ENCODE measurements at places on chromosomes 4 and X. TPM values are rescaled to one million over a fixed set of nuclear protein-coding genes. Genes with fewer than 3 reads are reported as not detected.

DNA sequence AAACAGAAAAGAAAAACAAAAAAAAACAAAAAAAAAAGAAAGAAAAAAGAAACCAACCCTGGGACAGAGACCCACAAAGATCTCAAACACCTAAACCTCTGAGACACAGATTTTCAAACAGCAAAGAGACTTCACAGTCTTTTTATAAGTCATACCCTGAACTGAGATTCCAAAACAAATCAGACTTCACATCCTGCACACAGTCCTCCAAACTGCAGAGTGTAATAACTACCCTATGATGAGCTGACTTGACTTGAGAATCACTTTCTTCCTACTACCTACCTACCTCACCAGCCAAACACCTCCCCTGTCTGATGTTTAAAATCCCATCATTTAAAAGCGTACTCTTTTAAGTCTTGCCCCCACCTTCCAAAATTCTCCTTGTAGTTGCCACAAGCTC is 25.2 kb upstream of the GLOD5 start:
- H3K27ac ChIP-seq, result peak overlapping the region; percentile 29
- H3K4me3 ChIP-seq, result no peak overlapping the region
- H3K36me3 ChIP-seq, result no peaks in the 10 kb centered on the region
- DNase-seq, result no peak

CENPVL2 gene
- total RNA-seq, result 0.32 TPM

GRCh38 chr4:163707873-163708272 is 213.4 kb downstream of the TMA16 start:
- no peak overlapping the region for H3K4me3 ChIP-seq
- H3K36me3 ChIP-seq, result no peaks in the 10 kb centered on the region
- H3K4me1 ChIP-seq, result no peaks in the 10 kb centered on the region

UGT2B15 gene
- 103 TPM for total RNA-seq

ADH7 gene
- not detected for total RNA-seq

All from hepatocyte (in vitro differentiated cells).